ENCODE measurements at places on chromosomes 5 and 9.
A peak's percentile ranks its signal among the peaks of the same experiment; 100 is the strongest.

- DNase-seq, result no peak
Measured at GRCh38 chr9:4620881-4621555, 41.1 kb upstream of the PLPP6 start.

DNA sequence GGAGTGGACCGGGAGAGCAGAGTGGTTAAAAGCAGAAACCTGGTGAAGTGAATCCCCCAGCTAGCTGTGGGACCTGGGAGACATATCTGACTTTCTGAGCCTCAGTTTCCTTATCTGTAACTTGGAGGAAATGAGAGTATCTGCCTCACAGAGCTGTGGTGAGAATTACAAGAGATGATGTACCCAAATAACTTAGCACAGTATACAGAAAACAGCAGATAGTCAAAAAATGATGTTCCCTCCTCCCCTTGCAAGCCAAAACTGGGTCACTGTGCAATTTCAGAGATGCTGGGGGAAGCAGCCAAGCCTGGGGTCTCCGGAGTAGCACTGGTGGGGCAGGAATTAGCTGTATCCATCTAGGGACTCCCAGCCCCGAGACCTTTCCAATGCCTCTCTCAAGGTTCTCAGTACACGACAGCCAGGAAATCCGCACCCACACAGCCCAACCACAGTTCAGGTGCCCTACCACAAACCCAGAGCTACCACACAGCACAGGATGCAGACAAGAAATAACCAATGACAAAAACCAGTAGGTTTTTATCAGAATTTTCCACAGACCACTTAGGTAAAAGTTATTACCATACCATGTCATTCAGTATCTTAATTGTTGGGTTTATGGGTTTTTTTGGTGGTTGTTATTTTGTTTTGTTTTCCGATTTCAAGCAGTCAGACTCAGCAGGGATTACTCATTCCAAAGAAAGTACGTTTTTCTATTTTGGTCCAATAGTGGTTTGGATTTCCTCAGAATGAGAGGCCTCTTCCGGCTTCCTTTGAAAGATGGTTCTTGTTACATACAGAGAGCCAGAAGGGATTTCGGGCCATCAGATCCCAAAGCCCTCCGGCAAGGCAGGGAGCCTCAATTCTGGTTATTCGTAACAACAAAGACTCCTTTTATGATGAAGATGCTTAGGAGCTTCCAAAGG, 4.9 kb upstream of the HRH2 start:
- peak; percentile 38 for DNase-seq

DNA sequence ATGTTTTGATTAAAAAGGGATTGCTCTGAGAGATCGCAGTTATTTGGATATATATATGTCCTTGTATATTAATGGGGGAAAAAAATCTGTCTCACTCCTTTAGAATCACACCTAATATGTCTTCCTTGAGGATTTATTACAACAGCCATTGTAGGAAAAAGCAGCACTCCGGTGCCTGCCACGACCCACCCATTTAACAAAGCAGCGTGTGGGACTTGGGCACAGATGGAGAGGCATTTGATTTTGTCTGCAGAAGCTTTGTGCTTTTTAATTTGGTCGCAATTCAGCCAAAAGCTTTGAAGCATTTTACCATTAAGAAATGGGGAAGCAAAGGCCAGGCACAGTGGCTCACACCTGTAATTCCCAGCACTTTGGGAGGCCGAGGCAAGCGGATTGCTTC, 159.2 kb downstream of the SMARCA2 start:
- DNase-seq, result no peak

DNA sequence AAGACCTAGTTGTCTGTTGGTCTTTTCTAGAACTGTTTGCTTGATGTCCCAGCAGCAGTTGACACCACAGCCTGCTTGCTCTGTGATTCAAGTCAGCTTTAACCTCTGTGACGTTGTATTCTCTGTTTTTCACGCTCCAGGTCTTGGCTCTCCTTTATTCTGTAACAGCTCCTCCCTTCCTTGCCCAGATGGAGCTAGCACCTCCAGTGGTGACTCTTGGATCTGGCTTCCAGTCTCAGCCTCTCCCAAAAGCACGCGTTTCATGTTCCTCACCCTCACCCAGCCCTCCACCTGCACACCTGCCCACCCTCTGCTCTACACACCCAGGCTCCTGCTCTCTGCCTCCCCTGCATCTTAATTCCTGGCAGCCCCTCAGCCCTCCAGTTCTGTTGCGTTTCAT, 50.6 kb downstream of the DMRT1 start:
- DNase-seq, result no peak
